MCF 10A (cell line): ENCODE measurements at places on chromosomes 11 and 22.

DNA sequence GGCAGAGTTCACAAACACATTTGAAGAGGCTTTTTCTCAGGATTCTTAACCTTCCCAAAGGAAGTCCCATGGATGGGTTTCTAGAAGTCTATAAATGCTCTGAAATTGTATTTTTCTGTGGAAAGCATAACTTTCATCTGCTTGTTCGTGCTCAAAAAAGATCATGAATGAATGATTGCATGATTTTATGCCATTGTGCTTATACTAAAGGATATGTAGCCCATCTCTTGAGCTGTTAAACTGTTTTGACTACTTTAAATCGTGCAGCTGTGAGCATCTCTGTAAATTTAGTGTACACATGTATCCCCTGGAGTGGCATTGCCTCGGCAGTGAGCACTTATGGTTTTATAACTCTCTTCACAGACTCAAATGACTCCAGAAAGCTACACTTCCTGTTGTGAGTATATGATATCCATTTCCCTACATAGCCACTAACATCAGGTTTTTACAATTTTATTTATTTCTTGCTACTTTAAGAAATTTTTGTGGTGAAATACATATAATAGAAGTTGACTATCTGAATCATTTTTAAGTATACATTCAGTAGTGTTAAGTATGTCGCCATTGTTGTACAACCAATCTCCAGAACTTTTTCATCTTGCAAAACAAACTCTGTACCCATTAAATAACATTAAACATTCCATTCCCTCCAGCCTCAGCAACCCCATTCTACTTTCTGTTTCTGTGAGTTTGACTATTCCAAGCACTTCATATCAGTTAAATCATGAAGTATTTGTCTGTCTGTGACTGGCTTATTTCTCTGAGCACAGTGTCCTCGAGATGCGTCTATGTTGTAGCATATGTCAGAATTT lies 8.0 kb downstream of the NEAT1 start:
- peak overlapping the region; percentile 98 for H3K4me3 ChIP-seq
- H3K27ac ChIP-seq = peak overlapping the region; percentile 62
- H3K27me3 ChIP-seq = no peaks in the 10 kb centered on the region
- peaks cover 100% of the 10 kb centered on the region for H3K36me3 ChIP-seq

GRCh38 chr11:12133547-12134235 lies 23.3 kb downstream of the MICAL2 start:
- H3K27me3 ChIP-seq = no peaks in the 10 kb centered on the region
- DNase-seq = no peak
- no peak overlapping the region for H3K4me3 ChIP-seq

DNA sequence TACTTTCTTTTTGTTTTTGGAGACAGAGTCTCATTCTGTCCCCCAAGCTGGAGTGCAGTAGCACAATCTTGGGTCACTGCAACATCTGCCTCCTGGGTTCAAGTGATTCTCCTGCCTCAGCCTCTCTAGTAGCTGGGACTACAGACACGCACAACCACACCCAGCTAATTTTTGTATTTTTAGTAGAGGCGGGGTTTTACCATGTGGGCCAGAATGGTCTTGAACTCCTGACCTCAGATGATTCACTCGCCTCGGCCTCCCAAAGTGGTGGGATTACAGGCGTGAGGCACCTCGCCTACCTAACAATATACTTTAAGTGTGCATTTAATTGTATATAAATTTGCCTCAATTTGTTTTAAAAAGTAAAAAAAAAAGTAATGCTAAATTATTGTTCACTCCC lies 38.4 kb downstream of the GRK3 start:
- H3K36me3 ChIP-seq = no peaks in the 10 kb centered on the region
- no peak overlapping the region for H3K4me3 ChIP-seq
- no peak overlapping the region for H3K27ac ChIP-seq
- peak; percentile 46 for DNase-seq

- no peaks in the 10 kb centered on the region for H3K27me3 ChIP-seq
- peaks cover 26% of the 10 kb centered on the region for H3K4me1 ChIP-seq
- H3K27ac ChIP-seq = peak overlapping the region; percentile 67
- no peak overlapping the region for H3K4me3 ChIP-seq
- no peaks in the 10 kb centered on the region for H3K36me3 ChIP-seq
- DNase-seq = peak; percentile 29
These were observed 68.6 kb upstream of the SORL1-AS1 start for GRCh38 chr11:121521145-121522042.

GRCh38 chr11:58905721-58906547 lies 33.4 kb upstream of the GLYATL1 start:
- H3K27ac ChIP-seq = no peak overlapping the region
- H3K4me3 ChIP-seq = peak overlapping the region; percentile 72
- no peaks in the 10 kb centered on the region for H3K27me3 ChIP-seq
- DNase-seq = peak; percentile 91

DNA sequence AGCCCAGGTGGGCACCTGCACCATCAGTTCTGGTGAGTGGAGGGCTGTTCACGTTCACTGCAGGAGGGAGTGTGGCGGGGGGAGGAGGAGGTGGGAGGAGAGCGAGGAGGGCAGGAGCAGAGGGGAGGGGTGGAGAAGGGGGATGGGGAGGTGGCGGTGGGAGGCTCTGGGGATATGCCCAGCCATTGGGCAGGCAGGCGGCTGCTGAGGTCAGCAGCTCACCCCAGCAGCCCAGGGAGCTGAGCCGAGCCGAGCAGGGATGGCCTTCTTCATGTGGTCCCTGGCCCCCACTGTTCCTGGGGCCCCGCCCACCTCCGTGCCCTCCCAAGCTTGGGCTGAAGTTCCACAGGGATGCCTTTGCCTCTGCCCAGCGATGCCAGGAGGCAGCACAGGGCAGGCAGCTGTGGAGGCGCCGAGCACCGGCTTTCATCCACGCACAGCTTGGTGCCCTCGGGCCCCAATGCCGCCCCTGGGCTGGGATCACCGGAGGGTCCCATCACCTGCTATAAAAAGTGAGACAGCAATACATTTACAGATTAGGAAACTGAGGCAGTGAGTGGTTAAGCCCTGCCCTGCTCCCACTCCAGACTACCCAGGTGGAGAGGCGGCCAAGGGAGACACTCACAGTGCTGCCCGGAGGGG lies 21.6 kb downstream of the RTN4R start:
- no peak overlapping the region for H3K27ac ChIP-seq
- H3K36me3 ChIP-seq = no peaks in the 10 kb centered on the region
- no peaks in the 10 kb centered on the region for H3K27me3 ChIP-seq
- H3K4me3 ChIP-seq = no peak overlapping the region

GRCh38 chr11:22431106-22431505 lies 92.9 kb downstream of the SLC17A6 start:
- H3K4me1 ChIP-seq = no peaks in the 10 kb centered on the region
- H3K36me3 ChIP-seq = no peaks in the 10 kb centered on the region
- DNase-seq = no peak
- H3K27ac ChIP-seq = no peak overlapping the region
- no peak overlapping the region for H3K4me3 ChIP-seq

- H3K27ac ChIP-seq = peak overlapping the region; percentile 90
- H3K4me3 ChIP-seq = no peak overlapping the region
- no peaks in the 10 kb centered on the region for H3K27me3 ChIP-seq
- peak; percentile 55 for DNase-seq
- peaks cover 18% of the 10 kb centered on the region for H3K4me1 ChIP-seq
- H3K36me3 ChIP-seq = no peaks in the 10 kb centered on the region
These were observed 48.3 kb upstream of the PICALM start for GRCh38 chr11:86117001-86117711.

- H3K36me3 ChIP-seq = no peaks in the 10 kb centered on the region
- no peak overlapping the region for H3K4me3 ChIP-seq
- DNase-seq = no peak
- no peak overlapping the region for H3K27ac ChIP-seq
- H3K4me1 ChIP-seq = no peaks in the 10 kb centered on the region
- no peaks in the 10 kb centered on the region for H3K27me3 ChIP-seq
These were observed 6.0 kb downstream of the NXPE1 start for GRCh38 chr11:114553642-114554041.

DNA sequence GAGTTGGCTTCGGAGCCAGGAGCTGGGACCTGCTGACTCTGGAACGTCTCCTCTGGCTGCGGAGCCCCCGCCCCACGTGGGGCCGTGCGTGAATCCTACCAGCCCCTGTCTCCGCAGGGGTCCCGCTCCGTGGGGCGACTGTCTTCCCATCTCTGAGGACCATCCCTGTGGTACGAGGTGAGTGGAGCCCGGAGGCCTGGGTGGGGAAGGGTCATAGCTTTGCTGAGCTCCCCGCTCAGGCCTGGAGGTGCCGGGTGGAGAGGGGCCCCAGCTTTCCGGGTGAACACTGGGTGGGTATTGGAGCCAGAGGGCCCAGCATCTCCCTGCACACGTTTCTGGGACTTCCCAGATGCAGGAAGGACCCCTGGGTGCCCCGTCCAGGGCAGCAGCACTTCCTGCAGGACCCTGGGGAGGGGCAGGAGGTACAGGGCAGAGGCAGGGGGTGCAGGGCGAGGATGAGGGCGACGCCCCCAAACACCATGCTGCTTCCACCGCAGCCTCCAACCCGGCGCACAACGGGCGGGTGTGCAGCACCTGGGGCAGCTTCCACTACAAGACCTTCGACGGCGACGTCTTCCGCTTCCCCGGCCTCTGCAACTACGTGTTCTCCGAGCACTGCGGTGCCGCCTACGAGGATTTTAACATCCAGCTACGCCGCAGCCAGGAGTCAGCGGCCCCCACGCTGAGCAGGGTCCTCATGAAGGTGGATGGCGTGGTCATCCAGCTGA lies 3.8 kb downstream of the MUC5AC start:
- no peaks in the 10 kb centered on the region for H3K4me1 ChIP-seq
- no peaks in the 10 kb centered on the region for H3K27me3 ChIP-seq
- H3K36me3 ChIP-seq = no peaks in the 10 kb centered on the region
- no peak overlapping the region for H3K4me3 ChIP-seq
- H3K27ac ChIP-seq = no peak overlapping the region

GRCh38 chr11:129451524-129451923 lies 75.9 kb downstream of the BARX2 start:
- H3K27ac ChIP-seq = no peak overlapping the region
- no peak overlapping the region for H3K4me3 ChIP-seq
- no peaks in the 10 kb centered on the region for H3K27me3 ChIP-seq

GRCh38 chr11:65879617-65880016 lies at the start of gene CTSW:
CTSW (plus strand) TSS chr11:65879837; CDS start chr11:65879855, 18 bp downstream.
- no peak within 1 kb of the TSS for H3K27ac ChIP-seq
- H3K36me3 ChIP-seq = peaks cover 6% of the 10 kb centered on the region
- H3K4me3 ChIP-seq = no peak within 1 kb of the TSS
- no peak for DNase-seq
- H3K27me3 ChIP-seq = no peaks in the 10 kb centered on the region

GRCh38 chr11:12727563-12728211 lies 53.5 kb downstream of the TEAD1 start:
- DNase-seq = no peak
- peaks cover 56% of the 10 kb centered on the region for H3K4me1 ChIP-seq
- H3K27ac ChIP-seq = no peak overlapping the region

GRCh38 chr11:61526229-61526628 lies 17.7 kb downstream of the LRRC10B start:
- no peak overlapping the region for H3K27ac ChIP-seq
- no peaks in the 10 kb centered on the region for H3K36me3 ChIP-seq
- no peak for DNase-seq
- H3K4me1 ChIP-seq = peaks cover 15% of the 10 kb centered on the region
- no peak overlapping the region for H3K4me3 ChIP-seq

DNA sequence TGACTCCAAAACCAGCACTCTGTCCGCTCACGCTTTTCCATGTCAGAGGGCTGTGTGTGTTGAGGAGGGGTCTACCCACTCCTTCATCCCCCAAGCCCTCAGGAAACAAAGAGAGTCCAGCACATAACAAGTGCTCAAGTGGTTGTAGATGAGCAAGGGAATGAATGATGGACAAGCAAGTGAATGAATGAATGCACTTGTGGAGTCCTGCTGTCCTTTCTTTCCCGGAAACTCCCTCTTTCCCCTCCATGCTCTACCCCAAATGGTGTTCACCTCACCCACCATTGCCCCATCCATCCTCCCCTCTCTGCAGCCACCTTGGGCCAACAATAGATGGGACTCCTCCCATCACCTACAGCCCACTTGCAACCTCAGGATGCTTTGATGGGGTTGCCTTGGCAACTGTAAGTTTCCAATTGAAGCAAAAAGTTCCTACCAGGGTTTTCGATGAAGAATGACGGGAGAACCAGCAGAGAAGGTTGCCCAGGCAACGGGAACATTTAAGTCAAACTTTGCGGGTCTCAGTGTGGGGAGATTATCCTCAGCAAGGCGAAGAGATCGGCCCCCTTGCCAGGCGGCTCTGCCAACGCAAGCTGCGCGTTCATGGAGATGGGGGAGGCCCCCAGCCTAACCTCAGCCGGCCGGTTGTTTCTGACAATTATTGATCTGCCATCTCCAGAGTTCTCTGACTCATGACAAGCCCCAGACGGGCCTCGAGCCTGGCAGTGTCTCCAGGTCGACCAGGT lies 51.1 kb downstream of the MCM5 start:
- H3K36me3 ChIP-seq = no peaks in the 10 kb centered on the region
- peaks cover 10% of the 10 kb centered on the region for H3K4me1 ChIP-seq
- no peak overlapping the region for H3K4me3 ChIP-seq
- H3K27ac ChIP-seq = no peak overlapping the region
- DNase-seq = no peak

DNA sequence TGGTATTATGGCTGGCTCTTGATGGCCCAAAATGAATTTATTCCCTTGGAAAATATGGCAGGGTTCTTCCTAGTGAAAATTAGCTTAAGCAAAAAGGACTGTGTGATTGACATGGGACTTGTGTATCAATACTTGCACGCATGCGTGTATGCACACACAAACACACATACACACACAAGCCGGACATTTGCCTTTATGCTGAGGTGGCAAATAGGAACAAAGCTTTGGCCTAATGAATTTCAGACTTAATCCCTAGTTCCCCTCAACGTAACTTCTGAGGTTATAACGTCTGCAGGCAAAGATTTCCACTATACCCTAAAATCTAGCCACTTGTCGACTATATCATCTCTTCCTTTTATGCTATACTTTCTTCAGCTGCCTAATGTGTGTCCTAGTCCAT lies 2.9 kb upstream of the OR52I2 start:
- no peak overlapping the region for H3K27ac ChIP-seq
- peaks cover 36% of the 10 kb centered on the region for H3K27me3 ChIP-seq
- no peaks in the 10 kb centered on the region for H3K4me1 ChIP-seq
- no peak overlapping the region for H3K4me3 ChIP-seq
- H3K36me3 ChIP-seq = no peaks in the 10 kb centered on the region

GRCh38 chr11:12470236-12470635 lies 92.9 kb downstream of the PARVA start:
- H3K27me3 ChIP-seq = no peaks in the 10 kb centered on the region
- H3K4me1 ChIP-seq = no peaks in the 10 kb centered on the region
- peaks cover 19% of the 10 kb centered on the region for H3K36me3 ChIP-seq
- no peak overlapping the region for H3K27ac ChIP-seq
- H3K4me3 ChIP-seq = no peak overlapping the region
- no peak for DNase-seq

- H3K27me3 ChIP-seq = no peaks in the 10 kb centered on the region
- H3K36me3 ChIP-seq = peaks cover 88% of the 10 kb centered on the region
- H3K4me1 ChIP-seq = no peaks in the 10 kb centered on the region
- H3K27ac ChIP-seq = no peak overlapping the region
- no peak for DNase-seq
These were observed 50.1 kb downstream of the SLC35F2 start for GRCh38 chr11:107808521-107808920.

DNA sequence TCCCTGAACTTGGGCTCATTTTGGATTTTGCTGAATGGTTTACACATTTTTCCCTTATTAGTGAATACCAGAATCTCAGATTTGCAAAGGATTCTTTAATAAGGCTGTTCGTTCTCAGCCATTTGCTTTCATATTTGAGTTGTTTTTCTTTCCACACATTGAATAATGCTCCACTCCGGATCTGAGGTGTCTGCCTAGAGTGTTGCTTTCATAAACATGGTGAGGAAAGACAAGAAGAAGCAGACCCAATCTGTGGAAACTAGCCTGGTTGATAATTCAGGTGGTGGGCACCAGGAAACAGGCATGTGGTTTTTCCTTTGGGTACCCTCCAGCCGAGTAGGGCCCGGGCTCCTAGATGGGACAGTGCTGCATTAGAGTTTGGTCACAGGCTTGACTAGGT lies 35.0 kb downstream of the LDLRAD3 start:
- H3K4me3 ChIP-seq = no peak overlapping the region
- no peaks in the 10 kb centered on the region for H3K27me3 ChIP-seq
- peaks cover 25% of the 10 kb centered on the region for H3K4me1 ChIP-seq
- DNase-seq = no peak
- peak overlapping the region; percentile 65 for H3K27ac ChIP-seq
- peaks cover 58% of the 10 kb centered on the region for H3K36me3 ChIP-seq
